CD14-positive monocyte (primary cell): ENCODE measurements at places on chromosomes 2 and 18.

DNA sequence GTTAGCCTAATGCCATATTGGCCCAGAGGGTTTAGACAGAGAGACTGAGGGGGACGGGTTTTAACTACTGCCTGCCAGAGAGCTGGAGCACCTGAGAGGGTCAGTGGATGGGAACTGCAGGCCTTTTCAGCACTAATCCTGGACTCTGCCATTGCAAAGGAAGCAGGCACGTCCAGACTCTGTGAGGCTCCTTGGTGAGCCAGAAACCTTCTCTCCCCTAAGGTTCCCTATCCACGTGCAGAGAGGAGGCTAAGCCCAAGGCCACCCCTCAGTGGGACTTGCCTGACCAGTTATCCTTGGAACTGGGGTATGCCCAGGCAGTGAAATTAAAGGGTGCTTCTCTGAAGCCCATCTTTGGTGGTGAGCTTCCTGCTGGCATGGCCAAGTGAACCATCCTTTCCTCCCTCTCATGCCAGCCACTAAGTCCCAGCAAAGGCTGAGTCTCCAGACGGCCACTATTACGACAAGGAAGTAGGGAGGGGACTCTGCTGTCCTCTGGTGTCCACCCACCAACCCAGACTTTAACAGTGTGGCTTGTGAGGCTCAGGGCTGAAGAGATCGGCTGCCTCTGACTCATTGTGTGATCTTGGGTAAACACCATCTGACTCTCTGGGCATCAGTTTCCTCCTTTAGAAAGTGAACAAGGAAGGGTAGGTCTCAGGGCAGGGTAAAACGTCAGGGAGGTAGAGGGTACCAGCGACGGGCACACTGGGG lies 3.9 kb upstream of the MLPH start:
- peak; percentile 17 for DNase-seq

DNA sequence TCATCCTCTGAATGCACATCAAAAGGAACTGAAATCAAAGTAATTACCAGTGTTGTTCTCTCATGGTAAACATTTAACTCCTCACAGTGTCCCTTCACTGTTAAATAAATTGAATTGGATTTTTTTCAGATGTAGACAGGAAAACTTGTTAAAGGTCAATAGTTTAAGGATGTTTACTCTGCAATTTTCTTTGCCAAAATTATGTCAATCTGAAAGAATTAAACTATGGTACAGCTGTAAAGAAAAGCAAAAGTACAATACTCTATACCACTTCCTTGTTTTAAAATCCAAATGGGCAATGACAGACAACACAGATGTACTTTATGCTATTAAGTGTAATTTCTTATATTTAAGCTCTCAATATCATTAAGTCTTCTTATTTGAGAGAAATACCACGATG lies 153.2 kb downstream of the WDPCP start:
- DNase-seq: no peak

DNA sequence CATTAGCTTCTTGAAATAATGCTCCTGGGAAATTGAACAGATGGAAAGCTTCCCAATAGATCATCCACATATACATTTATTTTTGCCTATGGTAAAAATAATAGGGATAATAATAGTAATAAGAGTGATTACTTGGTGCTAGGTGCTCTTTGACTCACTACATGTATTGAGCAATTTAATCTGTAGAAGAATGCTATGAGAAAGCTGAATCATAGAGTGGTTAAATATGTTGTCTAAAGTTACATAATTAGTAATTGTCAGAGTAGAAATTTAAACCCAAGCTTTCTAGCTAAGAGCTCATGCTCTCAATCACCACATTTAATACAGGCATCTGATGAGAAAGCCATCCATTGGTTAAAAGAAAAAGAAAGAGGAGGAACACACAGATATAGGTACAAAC lies 590.5 kb upstream of the SLC8A1 start:
- DNase-seq: no peak

DNA sequence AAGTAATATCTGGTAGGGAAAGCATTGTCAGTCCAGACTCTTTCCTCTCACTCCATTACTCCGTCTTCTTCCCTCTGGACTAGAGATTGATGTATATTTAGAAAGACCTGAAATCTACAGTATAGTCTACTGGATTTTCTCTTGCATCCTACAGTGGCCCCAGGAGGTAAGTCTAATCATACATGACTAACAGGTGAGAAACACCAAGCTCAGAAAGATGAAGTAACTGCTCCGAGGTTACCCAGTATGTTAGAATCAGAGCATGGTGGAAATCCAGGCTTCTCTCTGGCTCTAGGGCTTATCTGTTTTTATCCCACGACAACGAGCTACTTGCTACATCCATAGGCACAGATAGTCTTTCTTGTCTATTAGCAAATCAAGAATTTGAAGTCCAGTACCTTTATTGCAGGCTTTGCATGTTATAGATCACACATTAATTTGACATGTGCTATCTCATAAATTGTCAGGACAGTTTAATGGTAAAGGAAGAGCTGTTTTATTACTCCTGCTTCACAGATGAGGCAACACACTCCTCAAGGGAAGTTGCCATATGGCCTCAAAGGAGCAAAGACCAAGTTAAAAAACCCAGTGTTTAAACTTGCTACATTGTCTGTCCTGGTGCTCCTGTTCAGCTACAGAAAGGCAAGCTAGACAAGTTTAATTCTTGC lies 484.3 kb downstream of the THSD7B start:
- no peak for DNase-seq

- peak; percentile 68 for DNase-seq
Measured at GRCh38 chr2:98385050-98385699, 38.9 kb downstream of the CNGA3 start.

DNA sequence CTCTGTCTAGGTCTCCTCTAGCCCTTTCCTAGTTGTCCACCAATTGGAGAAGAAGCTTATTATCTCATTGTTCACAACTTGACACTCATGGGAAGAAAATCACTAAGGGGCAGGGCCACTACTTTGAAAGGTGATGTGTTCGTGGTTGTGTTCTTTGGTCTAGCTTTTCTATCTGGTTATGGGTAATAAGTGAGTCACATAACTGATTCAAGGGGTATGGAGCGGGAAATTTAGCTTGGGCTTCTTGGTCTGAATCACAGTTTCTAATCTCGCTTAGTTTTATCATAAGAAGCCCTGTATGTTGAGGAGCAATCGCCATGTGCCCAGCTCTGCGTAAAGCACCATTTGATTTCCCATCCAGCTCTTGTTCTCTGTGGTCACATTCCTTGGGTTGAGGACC lies 18.7 kb upstream of the DYTN start:
- no peak for DNase-seq

DNA sequence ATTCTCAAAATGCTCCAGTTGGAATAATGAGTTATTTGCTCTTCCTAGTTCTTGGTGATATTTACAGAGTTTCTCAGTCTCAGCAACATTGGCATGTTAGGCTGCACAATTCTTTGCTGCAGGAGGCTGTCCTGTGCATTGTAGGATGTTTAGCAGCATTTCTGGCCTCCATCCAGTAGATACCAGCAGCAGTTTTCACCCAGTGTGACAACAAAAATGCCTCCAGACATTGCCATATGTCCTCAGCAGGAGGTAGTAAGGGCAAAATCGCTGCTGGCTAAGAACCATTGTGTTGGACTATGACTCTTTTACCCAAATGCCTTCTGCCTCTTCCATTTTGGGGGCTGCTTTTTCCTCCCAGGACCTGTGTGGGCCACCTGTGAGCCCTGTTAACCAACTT lies 50.4 kb downstream of the PAX8 start:
- no peak for DNase-seq

DNA sequence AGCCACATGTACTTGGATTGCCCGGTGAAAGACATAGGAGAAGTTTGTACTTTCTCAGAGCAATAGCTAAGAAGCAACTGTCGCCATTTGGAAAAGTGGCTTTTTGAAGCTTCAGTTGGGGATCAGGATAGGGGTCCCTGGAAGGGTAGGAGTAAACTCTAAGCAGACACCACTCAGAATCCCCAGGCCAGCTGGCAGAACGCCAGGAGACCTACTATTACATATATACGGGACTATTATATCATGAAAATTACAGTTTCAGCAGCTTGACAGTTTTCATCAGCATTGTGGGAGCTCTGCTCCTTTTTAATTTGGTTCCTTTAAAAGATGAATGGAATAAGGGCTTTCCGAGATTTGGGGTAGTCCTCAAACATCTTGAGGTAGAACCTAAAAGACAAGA lies 54.9 kb downstream of the SRD5A2 start:
- no peak for DNase-seq

DNA sequence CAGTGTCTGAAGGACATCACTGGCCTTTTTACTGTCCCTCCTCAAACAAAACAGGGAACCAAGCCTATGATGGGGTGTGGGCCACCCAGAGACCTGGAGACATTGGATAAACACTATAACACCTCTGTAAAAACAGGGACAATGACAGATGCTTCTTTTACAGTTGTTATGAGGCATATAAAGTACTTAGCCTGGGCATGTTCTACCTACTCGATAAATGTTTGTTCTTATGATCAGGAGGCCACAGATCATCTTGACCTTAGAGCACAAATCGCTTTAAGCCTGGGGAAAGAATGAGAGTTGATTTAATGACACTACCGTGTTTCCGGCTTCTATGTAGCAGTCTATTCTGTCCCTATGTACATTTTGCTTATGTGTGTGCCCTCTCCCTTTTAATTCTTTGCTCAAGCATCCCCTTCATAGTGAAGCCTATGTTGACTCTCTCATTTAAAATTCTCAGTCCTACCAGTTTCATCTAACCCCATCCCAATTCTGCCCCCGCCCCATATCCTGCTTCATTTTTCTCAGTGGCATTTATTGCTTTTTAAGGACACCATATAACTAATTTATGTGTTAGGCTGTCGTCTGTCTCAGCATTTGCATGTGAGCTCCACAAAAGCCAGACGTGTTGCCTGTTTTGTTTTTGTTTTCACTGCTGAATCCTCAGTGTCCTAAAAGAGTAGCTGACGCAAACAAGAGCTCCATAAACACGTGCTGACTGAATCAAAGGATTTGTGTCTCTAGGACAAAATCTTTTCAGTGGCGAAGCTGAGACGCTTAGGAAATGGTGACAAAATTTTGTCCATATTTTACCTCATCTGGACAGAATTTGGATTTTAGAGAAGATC lies 182.3 kb upstream of the ST6GAL2 start:
- no peak for DNase-seq

DNA sequence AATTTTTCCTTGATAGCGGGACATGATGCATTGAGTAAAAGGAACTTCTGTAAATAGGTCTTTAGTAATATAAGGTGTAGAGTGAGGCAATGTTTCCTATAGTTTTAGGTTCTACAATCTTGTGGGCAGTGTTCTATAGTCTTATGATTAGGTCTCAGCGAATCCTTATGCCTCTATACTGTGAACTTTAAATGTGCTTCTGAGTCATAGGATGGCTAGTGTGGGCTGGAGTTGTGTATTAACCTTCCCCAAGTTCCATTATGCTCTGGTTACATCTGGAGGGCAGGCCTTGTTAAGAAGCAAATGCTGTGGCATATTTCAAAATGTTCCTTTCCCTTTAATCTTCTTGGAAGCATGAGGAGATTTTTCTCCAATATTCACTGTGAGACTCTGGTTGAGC lies 73.5 kb downstream of the ROCK2 start:
- no peak for DNase-seq

- DNase-seq: no peak
Measured at GRCh38 chr2:227351639-227352038, 26.6 kb downstream of the MFF start.

- no peak for DNase-seq
Measured at GRCh38 chr2:180604077-180604476, 376.3 kb upstream of the UBE2E3 start.

DNA sequence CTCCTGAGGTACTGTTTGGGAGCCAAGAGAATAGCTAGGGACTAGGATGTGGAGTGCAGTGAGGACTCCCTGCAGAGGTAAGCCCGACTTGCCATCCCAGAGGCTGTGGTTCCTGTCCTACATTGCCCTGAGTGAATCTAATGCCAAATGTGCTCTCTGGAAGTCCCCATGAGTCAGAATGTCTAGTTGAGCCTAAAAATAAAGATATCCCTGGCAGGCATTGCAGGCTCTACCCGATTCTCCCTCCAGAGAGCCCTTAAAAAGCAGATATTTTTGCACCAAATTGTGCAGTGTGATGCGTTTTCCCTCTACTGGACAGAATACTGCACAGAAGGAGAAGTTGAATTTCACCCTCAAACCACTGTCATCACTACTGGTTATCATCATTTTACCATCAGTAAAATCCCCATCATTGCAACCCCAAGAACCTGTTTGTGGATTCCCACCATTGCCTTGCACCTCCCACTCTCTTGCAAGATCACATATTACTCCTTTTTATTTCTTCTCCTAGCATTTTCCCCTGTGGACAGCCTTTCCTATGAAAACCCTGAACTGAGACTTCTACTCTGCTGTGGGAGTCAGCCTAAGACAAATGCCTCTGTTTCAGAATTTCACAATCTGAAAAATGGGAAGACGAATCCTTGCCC lies 98.0 kb downstream of the MARCHF4 start:
- DNase-seq: no peak

- DNase-seq: no peak
Measured at GRCh38 chr2:241802421-241803318, 6.3 kb upstream of the NEU4 start.

DNA sequence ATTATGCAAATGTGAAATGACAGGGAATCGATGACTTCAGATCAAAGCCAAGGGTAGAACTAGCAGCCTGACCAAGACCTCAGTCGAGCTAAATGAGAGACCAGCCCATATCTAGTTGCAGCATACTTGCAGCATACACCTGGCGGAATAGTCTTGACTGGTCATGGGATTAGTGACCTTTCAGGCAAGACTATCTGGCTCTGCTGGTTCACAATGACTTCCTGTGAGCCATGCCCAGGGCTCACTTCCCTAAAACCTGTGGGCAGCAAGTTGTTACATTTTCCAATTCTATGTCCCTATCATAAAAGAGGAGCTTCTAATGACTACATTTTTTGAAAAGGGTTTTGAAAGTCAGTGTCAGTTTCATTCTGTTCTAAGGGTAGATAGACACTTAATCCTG lies 1624.9 kb upstream of the CELF4 start:
- no peak for DNase-seq

- peak; percentile 64 for DNase-seq
Measured at GRCh38 chr2:37523814-37524362, 147.6 kb downstream of the CDC42EP3 start.

- DNase-seq: no peak
Measured at GRCh38 chr18:70075906-70076305, 128.2 kb upstream of the CD226 start.

GRCh38 chr2:211181626-211182025 lies 625.2 kb downstream of the CPS1 start:
- no peak for DNase-seq

- DNase-seq: no peak
Measured at GRCh38 chr2:122634256-122634655, 878.8 kb downstream of the TSN start.

DNA sequence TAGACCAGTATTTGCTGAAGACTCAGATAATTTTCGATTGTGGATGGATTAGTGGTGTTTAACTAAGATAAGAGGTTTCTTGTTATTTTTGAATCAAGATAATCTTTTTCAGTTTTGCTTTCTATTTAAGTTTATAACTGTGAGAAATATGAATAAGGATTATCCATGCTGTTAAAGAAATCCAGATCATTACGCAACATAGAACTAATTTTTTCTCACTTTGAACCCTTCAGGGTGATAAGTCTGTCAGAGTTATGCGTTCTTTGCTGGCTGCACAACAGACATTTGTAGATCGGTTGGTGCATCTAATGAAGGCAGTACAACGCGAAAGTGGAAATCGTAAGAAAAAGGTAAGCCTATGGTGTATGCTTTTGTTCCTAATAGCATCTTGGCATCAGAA lies 74.1 kb downstream of the PIK3C3 start:
- DNase-seq: no peak
